ENCODE measurements at places on chromosomes 13 and 19.

DNA sequence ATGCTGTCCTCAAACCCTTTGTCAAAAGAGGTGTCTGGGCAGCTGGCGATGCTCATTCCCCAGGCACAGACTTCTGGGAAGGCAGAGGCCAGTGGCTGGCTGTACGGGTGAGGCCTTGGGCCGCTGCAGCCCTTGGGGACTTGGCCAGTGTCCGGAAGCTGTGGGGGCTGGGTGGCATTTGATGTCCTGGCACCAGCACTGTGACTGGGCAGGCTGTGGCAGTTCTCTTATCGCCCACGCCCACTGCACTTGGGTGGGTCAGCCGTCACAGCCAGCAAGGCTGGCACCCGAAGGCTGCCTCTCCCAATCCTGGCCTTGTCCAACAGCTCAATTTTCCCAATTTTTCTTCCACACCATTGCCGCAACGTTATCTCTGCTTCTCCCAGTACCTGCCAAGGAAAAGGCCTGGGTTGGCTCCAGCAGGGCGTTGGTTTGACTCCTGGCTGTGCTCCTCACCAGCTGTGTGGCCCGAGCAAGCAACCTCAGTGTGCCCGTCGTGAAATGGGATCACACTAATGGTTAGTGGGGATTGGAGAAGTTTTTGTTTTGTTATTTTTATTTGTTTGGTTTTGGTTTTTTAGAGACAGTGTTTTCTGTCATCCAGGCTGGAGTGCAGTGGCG lies 12.7 kb upstream of the SLC44A2 start:
- DNase-seq, result no peak

- DNase-seq, result no peak
Measured at GRCh38 chr13:28116736-28117135, 16.4 kb upstream of the FLT3 start.

DNA sequence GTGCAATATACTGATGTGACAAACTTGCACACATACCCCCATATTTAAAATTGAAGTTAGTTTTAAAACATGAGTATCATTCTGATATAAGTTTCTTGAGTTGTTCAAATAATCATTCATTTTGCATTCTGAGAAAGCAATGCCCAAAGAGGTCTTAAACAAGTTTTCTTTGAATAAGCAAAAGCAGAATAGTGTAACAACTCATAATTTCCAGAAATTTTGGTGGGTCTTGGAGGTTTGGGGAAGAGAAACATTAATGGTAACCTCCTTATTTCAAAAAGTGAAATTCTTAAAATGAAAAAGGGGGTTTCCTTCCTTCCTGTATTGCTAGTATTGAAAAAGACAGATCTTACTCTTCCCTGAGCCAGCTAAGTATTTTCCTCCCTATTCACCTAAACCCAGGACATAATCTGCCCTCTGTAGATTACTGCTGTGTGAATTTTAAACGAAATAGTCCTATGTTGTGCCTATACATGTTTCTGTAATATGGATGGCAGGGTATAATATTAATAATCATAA lies 30.4 kb downstream of the SLC25A15 start:
- DNase-seq, result no peak

DNA sequence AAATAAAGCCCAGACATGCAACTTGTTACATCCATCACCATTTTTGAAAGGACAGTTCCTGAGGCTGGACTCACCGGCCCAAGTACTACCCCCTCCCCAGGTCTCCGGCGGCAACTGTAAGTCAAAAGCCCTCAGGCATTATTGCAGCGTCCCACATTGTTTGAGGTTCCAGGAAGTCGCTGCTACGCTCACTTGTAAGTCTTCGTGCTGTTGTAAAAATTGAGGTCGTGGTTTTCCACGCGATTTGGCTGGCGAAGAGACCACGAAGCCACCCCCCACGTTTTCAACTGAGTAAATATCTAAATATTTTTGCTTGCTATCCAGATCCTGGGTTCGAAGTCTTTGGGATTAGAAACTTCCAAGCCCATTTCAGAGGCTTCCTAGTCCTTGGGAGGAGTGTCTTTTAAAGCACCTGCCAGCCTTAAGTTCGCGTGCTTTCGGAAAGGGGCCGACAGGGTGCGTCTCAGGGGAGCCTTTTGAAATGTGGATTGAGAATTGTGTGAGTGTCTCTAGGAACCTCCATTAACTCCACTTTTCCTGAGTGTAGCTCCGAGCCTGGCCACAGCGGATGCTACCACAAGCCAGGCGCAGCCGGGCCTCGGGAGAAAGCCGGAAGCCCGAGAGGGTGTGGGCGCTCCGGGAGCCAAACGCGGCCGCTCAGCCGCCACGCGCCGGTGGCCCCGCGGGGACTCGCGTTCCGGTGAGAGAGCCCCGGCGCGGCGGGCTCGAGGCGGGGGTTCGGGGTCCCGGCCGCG lies 434 bp upstream of the FNDC3A start:
- DNase-seq, result peak; percentile 38

DNA sequence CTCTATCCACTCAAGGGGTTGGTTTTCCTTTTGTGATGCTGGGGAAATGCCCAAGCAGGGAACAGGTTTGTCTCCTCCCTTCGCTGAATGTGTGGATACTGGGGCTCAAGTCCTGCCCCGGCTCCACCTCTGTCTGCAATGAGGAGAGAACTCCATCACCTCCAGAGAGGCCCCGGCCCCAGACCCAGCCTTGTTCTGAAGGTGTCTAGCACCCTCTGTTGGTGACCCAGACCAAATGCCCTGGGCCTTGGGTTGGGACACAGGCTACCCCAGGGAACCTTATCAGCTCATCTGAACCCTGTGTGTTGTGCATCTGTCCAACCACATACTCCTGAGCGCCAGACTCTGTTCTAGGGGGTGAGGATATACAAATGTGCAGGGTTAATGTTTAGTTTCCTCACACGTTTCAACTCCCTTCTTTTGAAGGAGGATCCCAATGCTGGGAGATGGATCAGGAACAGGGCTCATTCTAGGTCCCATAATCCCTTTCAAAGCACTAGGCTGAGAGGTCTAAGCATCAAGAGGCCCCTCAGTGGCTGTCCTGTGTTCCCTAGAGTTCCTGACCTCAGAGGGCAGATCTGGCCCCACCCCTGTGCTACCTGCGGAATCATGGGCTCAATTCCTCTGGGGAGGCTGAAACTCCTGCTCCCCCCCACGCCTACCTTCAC lies 112.5 kb upstream of the SLC7A1 start:
- peak; percentile 76 for DNase-seq

Data from iPS-NIHi11 (cell line).